PC-3 (cell line): ENCODE measurements at places on chromosomes 2 and 18. TPM values are rescaled to one million over a fixed set of nuclear protein-coding genes. Genes with fewer than 3 reads are reported as not detected.

DNA sequence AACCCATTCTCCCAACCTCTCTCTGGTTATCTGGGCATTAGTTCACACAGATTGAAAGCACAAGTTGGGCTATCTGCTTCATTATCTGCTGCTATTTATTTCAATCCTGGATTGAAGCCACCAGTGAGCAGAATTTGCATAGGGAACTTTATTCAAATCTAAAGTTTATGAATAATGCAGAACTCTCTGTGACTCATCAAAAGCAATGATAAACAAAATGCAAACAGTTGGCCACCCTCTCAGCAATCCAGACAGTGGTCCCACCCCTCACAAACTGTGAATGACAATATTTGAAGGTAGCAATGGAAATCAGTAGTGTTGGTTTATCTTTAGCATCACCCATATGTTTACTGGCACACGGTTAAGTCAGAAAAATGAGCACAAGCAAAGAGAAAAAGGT is 106.8 kb upstream of the TMEM178A start:
- DNase-seq = no peak

DNA sequence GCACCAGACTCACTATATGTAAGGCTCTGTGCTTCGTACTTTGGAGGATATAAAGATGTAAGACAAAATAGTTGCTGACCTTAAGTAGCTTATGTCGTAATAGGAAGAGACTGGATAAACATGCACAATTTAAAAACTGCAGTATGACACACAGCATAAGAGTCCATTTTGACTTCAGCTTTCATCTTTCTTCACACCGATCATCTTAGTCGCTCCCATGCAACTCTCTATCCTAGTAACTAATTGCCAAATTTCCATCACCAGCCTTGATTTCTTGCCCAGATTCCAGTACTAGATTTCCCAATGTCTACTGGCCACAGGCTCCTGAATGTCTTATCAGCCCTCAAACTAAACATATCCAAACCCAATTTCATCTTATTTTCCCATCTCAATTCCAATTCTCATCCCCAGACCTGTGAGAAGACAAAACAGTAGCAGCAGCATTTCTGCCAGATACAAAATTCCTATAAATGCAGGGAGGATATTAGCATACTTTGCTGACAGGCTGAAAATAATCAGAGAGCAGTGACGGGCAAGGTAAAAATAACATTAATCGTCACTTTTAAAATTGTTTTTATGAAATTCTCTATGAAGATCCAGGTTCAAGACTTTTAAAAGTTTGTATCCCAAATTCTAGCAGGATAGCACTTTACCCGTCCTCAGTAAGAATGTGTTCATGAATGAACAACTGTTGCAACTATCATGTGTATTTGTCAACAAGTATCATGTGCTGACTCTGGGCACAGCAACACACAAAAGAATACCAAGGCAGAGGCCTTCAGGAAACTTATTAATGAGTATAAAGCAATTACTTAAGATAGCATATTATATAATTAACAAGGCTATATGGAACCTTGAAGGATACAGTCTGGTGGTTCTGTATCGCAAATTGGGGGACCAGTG is 42.2 kb downstream of the KIDINS220 start:
- no peak for DNase-seq

DNA sequence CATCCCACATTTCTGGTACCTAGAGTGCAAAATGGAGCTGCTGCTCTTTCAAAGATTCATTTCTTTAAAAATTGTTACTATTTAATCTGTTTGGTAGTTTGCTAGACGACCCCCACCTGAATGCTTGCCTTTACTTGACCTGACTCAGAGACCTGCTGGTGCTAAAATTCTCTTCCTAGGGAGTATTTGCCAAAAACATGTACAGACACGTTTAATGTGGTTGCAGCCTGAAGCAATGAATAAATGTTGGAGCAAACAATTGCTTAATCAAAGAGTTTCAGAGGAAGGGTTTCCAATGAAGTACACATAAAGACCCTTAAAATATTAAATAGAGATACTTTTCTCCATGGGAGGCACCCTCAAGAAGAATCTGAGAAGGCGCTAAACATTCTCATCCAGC is 734.4 kb downstream of the CBLN2 start:
- DNase-seq = no peak

GRCh38 chr18:45663403-45664045 is 48.2 kb downstream of the SLC14A2 start:
- DNase-seq = no peak

- no peak for DNase-seq
Observed at GRCh38 chr2:126784621-126785020, 114.1 kb upstream of the TEX51 start.

- no peak for DNase-seq
Observed at GRCh38 chr2:217168496-217168895, 308.6 kb upstream of the TNP1 start.

The SS18 gene
- total RNA-seq = 70.1 and 98.7 TPM in 2 replicates

The UGT1A8 gene
- 0.46 TPM in 1 of 2 replicates, not detected in the other for total RNA-seq

The LAMA3 gene
- total RNA-seq = 217 and 224 TPM in 2 replicates

DNA sequence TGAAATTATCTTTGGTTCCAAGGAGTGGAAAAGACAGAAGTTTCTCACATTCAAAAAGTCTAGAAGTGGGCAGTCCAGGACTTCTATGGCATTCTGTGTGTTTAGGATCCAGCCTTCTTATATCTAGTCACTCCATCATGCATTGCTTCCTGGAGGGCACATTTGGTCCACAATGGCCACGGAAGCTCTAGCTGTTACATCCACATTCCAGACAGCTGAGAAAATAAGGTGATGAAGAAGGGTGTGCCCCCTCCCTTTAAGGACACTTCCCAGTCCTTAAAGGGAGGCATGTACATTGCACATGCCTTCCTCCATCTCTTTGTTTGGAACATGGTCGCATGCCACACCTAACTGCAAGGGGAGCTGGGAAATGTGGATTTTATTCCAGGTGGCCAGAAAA is 59.9 kb upstream of the BZW1 start:
- DNase-seq = no peak

GRCh38 chr2:10790228-10790973 is 22.2 kb downstream of the PDIA6 start:
- DNase-seq = no peak

- no peak for DNase-seq
Observed at GRCh38 chr2:186853951-186854350, 5.0 kb upstream of the ZSWIM2 start.

- DNase-seq = no peak
Observed at GRCh38 chr18:35983147-35983546, 10.7 kb downstream of the RMP24 start.

GRCh38 chr2:18396329-18397010 is 164.0 kb downstream of the RDH14 start:
- DNase-seq = no peak

- DNase-seq = no peak
Observed at GRCh38 chr2:129806317-129806716, 173.1 kb upstream of the RAB6C start.
